ELR (cell line): ENCODE measurements at places on chromosomes 1 and 21.

DNA sequence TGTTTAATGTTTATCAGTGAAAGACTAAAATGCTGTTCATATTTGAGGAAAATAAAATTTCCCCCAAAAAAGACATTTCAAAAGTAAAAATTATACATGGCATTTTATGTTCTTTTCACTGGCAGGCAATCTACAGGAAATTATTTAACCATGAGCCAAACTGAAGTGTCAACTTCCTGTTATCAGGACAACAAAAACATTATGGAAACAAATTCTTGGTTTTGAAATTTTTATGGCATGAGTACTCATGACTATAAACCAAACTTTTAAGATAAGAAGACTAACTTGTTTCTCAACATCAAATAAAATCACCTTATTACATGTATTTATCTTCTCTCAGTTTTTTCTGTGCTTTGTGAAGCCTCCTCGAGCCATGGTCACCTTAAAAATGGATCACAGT lies 698.6 kb downstream of the LTN1 start:
- peak; percentile 78 for DNase-seq

DNA sequence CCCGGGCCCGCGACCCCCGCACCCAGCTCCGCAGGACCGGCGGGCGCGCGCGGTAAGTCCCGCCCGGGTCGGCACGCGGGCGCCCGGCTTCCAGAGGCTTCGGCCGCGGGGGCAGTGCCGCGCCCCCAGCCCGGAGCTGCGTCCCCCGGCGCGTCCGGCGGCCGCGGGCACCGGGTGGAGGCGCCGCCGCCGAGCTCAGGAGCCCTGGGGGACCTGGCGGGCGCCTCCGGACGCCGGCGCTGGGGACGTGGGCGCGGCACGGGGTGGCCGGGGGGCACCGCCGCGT lies 227 bp downstream of the NBL1 start:
- DNase-seq = no peak

DNA sequence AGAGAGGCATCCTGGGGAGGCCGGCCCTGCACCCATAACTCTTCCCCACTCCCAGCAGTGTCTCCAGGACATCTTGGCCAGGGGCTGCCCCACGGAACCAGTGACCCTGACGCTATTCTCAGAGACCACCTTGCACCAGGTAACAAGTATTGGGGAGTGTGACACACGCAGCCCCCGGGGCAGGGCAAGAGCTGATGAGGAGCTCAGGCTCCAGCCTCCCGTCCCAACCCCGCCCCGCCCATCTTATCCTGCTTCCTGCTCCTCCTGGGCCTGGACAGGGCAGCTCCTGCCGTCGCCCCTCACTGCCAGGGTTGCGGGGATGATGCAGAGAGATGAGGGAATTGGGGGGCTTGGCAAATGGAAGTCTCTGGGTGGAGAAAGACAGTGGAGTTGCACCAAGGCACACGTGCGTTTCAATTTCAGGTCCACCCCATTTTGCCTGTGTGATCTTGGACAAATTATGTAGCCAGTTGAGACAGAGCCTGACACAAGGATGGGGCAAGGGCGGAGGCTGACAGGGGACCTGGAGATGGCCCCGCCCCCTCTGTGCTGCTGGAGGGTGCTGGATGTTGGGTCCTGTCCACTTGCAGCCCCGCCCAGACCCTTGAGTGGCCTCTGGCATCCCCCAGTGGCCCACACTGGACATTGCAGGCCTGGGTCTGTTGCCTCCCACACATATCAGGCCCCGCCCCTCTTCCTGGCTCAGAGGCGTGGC lies 10.7 kb downstream of the CLCNKA start:
- peak; percentile 91 for DNase-seq

DNA sequence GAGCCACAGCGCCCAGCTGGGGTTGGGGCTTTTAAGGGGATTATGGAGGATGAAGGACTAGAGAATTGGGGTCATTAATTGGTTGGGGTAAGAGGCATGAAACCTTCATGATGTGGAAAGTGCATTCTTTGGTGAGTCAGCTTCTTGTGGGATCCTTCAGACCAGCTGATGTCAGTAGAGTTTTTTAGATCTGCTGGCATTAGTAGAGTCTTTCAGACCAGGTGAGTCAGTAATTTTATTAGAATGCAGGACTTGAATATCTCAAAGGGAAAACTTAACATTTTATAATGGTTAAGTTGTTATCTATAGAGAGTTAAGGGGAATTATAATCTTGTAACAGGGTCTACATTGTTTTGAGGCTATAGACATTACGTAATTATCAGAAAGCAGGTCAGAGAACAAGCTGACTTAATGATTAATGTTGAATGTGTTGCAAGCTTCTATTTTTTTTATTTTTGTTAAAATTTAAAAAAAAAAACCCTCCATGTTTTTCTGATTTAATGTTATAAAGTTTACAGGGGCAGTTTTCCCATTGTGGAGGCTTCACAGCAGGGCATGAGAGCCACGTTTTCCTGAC lies 160.9 kb upstream of the FMN2 start:
- peak; percentile 44 for DNase-seq

DNA sequence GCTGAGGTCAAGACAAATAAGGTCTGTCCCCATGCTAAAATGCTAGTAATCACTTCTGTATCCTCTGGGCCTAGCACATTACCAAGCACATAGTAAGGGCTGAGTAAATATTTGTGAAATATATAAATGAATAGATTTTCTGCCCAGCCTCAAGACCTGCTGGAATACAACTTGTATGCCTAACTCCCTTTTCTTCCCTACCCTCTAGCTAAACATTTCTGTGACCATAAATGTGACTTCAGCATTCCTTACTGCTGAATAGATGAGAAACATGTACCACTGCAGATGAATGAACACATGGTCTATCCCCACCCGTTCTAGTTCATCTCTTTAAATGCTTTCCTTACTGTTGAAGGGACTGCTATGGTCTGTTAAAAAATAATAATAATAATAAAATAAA lies 209.0 kb upstream of the HOOK1 start:
- DNase-seq = peak; percentile 45
